ENCODE measurements at places on chromosomes 11 and 22.

- peak; percentile 13 for DNase-seq
Measured at GRCh38 chr11:113538451-113539412, 63.5 kb upstream of the DRD2 start.

GRCh38 chr11:5809122-5809519 lies 397 bp downstream of the OR52N2 start:
- DNase-seq: no peak

GRCh38 chr11:80466570-80466969 lies 1025.7 kb upstream of the TENM4 start:
- DNase-seq: no peak

DNA sequence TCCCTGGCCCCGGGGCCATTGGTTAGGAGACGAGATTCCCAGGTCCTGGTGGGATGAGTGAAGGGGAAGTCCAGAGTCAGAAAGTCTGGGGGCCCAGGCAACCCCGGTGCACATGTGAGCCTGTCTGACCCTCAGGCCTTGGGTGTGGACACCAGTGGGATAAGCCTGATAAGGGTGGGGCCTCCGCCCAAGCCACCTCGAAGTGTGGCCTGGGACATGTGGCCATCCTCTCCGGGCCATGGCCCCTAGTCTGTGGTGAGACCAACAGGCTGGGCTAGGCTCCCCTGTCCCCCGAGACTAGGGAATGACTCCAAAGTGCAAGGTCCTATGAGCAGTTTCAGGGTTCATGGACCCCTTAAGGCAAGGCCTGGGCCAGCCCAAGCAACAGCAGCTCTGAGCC lies 6.3 kb downstream of the CABP7 start:
- peak; percentile 70 for DNase-seq

- DNase-seq: no peak
Measured at GRCh38 chr22:29267462-29267857, 321 bp downstream of the RHBDD3 start.
